Pancreas (tissue), 10 donors: ENCODE measurements at places on chromosomes 16 and 17. TPM values are rescaled to one million over a fixed set of nuclear protein-coding genes. Genes with fewer than 3 reads are reported as not detected.

- peak; percentile 53 for DNase-seq
Observed at GRCh38 chr16:52611817-52612673, 65.1 kb upstream of the TOX3 start.

DNA sequence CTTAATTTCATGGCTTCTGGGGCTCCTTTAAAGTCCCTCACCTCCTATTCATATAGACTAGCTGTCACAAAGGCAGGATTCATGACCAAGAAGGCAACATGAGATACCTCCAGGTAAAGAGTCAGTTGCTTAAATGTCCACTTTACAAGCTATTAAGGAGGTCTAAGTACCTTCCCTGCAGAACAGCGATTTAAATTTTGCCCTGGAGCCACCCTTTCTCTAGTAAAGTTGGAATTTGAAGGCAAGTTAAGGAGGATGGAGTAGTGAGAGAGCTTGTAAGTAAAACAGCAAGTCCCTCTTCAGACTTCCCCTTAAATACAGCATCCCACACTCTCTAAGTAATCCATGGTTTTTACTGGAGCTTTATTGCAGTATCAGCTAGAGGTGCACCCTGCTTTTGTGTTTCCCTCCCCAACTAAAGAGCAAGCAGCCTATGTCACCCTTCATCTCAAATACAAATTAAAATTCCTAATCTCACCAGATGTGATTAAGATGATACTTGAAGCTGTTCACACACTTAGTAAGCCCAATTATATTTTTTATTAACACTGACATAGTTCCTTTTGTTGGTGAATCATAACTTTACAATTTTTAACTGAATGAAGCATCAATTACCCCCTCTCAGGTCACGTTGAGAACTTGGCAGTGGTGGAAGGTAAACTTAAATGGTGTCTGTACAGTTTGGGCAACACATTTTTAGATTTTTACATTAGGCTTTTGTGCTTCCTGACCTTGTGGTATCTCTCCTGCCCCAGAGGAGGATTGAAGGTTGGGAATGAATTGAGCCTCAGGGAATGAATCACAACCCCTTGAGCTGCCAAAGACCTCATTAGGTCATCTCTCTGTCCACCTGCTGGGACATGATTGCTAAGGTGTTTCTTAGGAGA, 108.9 kb downstream of the TANGO6 start:
- no peak for DNase-seq

DNA sequence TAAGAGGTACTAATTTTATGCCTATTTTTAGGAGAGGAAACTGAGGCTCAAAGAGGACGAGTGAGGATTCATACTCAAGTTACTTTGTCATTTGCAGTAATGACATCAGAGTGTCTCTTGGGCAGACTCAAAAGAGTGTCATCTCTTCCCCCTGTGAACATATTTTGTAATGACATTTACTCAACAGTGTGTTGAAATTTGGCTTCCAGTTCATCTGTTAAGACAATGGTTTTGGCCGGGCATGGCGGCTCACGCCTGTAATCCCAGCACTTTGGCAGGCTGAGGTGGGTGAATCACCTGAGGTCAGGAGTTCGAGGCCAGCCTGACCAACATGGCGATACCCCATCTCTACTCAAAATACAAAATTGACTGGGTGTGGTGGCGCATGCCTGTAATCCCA, 28.9 kb downstream of the WFDC1 start:
- DNase-seq, result no peak

- no peak for DNase-seq
Observed at GRCh38 chr16:56278196-56278855, 87.0 kb downstream of the GNAO1 start.

GRCh38 chr16:23052221-23052620, 97.0 kb downstream of the USP31 start:
- no peak for DNase-seq

DNA sequence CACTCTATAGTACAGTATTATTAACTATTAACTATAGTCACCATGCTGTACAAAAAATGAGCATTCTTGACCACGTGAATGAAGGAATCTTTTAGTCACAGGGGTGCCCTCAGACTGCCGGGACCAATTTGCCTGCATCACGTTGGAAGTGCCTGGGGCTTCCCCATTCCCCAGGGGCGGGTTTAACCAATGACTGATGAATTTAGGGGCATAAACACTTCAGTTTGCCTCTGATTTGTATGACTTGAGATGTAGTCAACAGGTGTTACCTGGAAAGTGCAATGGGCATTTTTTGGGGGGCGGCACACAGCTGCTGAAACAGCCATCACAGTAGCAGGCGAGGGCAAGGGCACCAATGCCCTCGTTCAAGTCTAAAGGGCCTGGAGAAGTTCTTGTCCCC, 8.7 kb upstream of the PYY start:
- DNase-seq, result no peak

DNA sequence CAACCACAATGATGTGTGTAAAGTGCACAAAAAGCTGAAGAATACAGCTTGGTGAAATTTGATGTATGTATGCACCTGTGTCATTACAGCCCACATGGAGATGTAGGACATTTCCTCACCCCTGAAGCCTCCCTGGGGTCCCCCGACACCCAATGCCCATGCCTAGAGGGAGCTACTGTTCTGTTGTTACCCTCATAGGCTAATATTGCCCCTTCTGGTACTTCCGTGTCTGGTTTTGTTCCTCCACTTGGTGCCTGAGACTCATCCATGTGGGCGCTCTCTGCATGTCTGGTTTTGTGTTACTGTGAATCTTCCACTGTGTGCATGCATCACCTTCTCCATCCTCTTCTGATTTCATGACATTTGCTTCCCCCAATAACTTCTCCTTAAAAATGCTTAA, 18.6 kb downstream of the TNFRSF13B start:
- no peak for DNase-seq

- no peak for DNase-seq
Observed at GRCh38 chr17:79035686-79036085, 11.7 kb downstream of the C1QTNF1 start.

- DNase-seq, result no peak
Observed at GRCh38 chr17:44023545-44024270, 8.9 kb upstream of the TMEM101 start.

The KRTAP4-9 gene
- polyA plus RNA-seq, result not detected

DNA sequence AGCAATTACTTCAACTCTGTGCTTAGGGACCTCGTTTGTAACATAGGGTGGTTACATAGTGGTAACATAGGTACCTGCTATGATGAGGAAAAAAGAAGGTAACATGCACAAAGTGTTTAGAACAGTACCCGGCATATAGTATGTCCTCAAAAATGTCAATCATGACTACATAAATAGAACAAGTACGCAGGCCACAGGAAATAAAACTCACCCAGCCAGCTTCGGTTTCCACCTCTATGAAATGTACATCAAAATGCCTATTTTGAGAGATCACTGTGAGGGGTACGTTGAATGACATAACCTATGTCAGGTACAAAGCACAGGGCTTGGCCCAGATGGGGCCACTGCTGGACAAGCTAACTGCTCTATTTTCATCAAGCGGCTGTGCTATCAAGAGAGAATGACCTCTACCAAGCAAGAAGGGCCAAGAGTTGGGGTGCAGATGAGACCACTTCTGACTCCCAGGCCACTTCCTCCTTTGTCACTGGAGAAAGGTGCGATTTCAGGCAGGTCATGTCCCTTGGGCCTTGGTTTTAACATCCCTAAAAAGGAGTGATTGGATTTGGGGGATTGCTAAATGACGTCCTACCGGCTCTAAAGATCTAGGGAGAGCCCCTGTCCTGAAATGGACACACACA, 45.4 kb downstream of the WSB1 start:
- DNase-seq, result no peak

DNA sequence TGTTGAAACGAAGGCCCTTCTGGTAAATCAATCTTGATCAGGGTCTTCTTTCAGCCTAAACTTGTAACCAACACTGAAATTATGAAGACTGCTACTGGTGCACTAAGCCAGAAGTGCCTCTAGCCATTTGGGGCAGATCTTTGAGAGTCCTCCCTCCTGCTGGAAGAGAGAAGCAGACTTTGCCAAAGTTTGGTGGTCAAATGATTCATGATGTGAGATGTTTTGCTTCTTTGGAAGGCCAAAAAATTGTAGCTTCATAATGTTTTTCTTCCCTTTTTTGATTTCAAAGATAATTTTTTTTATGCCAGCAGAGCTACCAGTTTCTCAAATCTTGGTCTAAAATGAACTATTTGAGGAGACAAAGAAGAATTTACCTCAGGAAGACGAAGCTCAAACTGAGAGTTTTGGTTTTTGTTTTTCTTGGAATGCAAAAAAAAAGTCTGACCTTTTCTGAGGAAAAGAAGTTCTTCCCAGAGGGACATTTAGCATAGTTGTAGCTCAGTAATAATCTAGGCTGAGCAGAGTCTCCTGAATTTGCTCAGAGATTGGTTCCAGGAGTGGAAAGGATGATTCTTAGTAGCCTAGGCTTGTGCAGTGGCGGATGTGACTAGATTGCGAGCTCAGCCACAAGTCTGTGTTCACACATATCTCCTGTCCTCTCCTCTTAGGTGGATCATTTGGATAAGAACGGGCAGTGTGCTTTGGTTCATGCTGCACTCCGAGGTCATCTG, 50.9 kb downstream of the CYB561 start:
- no peak for DNase-seq

The MAPT gene
- 3.2 TPM for polyA plus RNA-seq

GRCh38 chr17:37648555-37648954, 5.3 kb upstream of the DDX52 start:
- DNase-seq, result no peak

GRCh38 chr17:38333635-38334295, 10.0 kb downstream of the GPR179 start:
- peak; percentile 69 for DNase-seq

- no peak for DNase-seq
Observed at GRCh38 chr17:50445730-50446325, 19.8 kb downstream of the ACSF2 start.

- no peak for DNase-seq
Observed at GRCh38 chr17:75237100-75238014, 24.0 kb downstream of the GGA3 start.

The GPR139 gene
- polyA plus RNA-seq, result not detected

DNA sequence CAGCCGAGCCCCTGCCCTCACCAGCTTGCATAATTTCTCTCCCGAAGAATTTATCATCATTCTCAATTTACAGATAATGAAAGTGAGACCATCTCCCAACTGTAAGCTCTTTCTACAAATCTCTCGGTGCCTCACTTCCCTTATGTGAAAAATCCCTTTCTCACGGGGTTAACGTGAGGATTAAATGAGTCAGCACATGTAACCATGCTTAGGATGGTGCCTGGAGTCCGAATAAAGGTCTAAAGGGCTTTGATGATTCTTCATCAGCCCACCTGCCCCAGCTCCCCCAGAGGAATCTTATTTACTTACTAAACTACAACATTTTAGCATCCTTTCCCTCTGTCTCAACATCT, 24.8 kb upstream of the PIK3R6 start:
- no peak for DNase-seq

GRCh38 chr17:30970831-30971567, at the start of gene RNF135:
RNF135 (plus strand) TSS chr17:30971039; CDS start chr17:30971074, 35 bp downstream.
- DNase-seq, result peak; percentile 75
